ENCODE measurements at places on chromosomes 4 and X.

DNA sequence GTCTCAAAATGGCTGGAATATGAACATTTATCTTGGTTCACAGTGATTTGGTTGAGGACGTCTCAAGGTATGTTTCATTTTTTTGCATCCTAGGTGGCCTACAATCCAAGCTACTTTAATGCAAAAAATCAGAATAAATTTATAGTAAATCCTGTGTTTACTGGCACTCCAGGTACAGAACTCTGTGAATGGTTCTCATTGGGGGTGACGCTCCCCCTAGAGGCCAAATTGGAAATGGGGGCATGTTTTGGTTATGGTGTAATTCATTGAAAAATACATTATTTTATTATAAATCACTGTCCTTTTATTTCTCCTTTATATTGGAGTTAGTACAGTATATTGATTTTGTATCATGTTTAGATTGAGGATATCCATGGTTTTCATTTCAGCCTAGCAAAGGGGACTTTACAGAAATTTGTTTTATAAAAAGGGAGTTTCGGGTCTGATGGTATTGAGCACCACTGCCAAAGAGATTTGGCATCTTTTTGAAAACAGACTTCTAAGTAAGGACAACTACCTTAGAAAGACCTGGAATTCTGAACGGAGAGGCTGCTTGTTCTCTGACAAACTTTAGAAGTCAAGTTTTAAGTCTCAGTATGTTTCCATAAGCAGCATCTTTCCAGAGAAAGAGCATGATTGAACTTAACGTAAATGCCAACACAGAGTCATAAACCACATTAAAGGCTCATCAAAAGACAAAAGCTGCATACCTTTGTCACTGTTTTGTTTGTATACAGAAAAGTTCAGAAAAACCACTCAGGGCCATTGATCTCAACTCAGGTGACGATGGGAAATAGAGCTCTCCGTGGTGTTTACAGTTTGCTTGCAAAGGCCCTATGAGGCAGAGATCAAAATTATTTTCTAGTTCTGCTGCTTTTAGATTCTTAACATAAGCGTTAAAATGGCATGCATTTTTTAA, 19.4 kb downstream of the MTM1 start:
- DNase-seq: no peak

- no peak for DNase-seq
Measured at GRCh38 chr4:146245850-146246249, 31.5 kb downstream of the REELD1 start.

GRCh38 chrX:39384996-39385395, 583.7 kb downstream of the MID1IP1 start:
- no peak for DNase-seq

DNA sequence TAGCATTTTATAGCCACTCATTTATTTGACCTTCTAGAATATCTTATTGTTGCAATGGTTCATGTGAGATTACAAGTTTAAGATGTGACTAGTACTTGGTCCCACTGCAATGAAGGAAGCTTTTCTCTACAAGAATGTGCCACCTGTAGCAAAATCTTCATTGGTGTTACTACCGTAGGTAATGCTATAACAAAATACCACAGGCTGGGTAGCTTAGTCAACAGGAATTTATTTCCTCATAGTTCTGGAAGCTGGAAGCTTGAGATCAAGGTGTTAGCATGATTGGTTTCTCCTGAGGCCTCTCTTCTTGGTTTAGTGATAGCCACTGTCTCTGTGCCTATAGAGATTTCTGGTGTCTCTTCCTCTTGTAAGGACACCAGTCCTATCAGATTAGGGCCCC, 441.0 kb downstream of the GPM6A start:
- DNase-seq: no peak

GRCh38 chr4:140130677-140131076, 23.3 kb downstream of the MAML3 start:
- DNase-seq: no peak

GRCh38 chr4:123043793-123044425, 121.5 kb upstream of the NUDT6 start:
- no peak for DNase-seq

DNA sequence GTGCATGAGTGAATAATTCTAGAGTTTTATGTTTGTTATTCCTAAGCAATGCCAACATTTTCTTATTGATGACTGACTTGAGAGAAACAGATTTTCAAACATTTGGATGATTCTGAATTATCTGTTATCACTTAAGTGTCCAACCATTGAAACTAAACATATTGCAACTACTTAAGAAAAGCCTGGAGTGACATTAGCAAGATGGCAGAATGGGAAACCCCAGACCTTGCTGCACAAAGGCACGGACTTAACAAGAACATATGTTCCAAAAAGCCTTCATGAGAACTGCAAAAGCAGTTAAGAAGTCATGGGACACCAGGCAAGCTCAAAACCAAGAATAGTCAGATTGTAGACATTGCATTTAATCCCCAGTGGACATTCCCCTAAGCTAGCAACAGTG, 215.1 kb downstream of the DCHS2 start:
- DNase-seq: no peak

GRCh38 chrX:110218591-110218990, 99.3 kb downstream of the AMMECR1 start:
- no peak for DNase-seq

DNA sequence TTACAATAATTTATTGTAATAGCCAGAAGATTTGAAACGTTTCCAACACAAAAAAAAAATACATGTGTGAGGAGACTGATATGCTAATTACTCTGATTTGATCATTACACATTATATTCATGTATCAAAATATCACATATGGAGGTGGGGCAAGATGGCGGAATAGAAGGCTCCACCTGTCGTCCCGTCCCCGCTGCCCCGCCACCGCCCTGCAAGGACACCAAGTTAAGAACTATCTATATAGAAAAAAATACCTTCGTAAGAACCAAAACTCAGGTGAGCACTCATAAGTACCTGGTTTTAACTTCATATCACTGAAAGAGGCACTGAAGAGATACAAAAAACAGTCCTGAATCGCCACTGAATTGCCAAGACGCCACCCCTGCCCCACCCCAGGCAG, 60.9 kb upstream of the SCRG1 start:
- no peak for DNase-seq
